ENCODE measurements at places on chromosomes 16 and 17.

DNA sequence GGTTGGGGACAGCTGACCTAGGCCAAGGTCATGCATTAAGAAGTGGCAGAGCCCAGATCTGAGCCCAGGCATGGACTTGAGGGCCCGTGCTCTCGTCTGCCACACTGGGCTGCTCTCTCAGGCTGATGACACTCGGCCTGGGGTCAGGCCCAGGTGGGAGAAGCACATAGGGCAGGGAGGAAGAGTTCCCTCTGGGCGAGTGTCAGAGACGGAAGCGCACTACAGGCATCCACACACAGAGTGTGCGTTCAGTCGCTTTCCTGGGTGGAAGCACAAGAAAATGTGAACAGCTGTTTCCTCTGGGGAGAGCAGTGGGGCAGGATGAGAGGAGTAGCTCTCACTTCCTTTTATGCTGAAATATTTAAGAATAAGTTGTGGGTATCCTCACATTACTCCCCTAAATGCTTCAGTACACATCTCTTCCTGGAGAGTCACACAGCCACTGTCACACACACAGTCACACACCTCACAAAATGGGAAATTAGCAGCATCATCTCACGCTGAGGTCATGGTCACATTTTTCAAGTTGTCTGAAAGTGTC lies 59.7 kb downstream of the B9D1 start:
- H3K4me3 ChIP-seq: no peak overlapping the region
- no peaks in the 10 kb centered on the region for H3K36me3 ChIP-seq
- no peak for DNase-seq
- no peak overlapping the region for H3K27ac ChIP-seq
- no peaks in the 10 kb centered on the region for H3K4me1 ChIP-seq
- H3K27me3 ChIP-seq: no peaks in the 10 kb centered on the region

- H3K27ac ChIP-seq: no peak overlapping the region
- no peak for DNase-seq
- H3K4me3 ChIP-seq: no peak overlapping the region
- H3K27me3 ChIP-seq: no peaks in the 10 kb centered on the region
- H3K36me3 ChIP-seq: no peaks in the 10 kb centered on the region
Observed at GRCh38 chr17:16297367-16298139, 55.7 kb downstream of the CENPV start.

GRCh38 chr17:21452377-21453143 lies 76.4 kb downstream of the KCNJ12 start:
- H3K27me3 ChIP-seq: peaks cover 17% of the 10 kb centered on the region
- no peaks in the 10 kb centered on the region for H3K36me3 ChIP-seq
- peak; percentile 69 for DNase-seq
- H3K4me3 ChIP-seq: peak overlapping the region; percentile 4
- H3K4me1 ChIP-seq: peaks cover 4% of the 10 kb centered on the region

GRCh38 chr17:67868176-67868575 lies 42.9 kb downstream of the BPTF start:
- peaks cover 13% of the 10 kb centered on the region for H3K36me3 ChIP-seq
- no peak overlapping the region for H3K4me3 ChIP-seq
- no peak overlapping the region for H3K27ac ChIP-seq

GRCh38 chr16:49431040-49431439 lies 57.4 kb downstream of the C16orf78 start:
- DNase-seq: no peak
- H3K4me1 ChIP-seq: no peaks in the 10 kb centered on the region
- no peak overlapping the region for H3K4me3 ChIP-seq
- no peak overlapping the region for H3K27ac ChIP-seq

- no peak overlapping the region for H3K27ac ChIP-seq
- no peak for DNase-seq
- no peak overlapping the region for H3K4me3 ChIP-seq
- H3K36me3 ChIP-seq: no peaks in the 10 kb centered on the region
Observed at GRCh38 chr17:79559111-79559887, 51.6 kb downstream of the RBFOX3 start.
